Renal cortical epithelial cell (primary cell): ENCODE measurements at places on chromosomes 3 and 15. TPM values are rescaled to one million over a fixed set of nuclear protein-coding genes. Genes with fewer than 3 reads are reported as not detected.

DNA sequence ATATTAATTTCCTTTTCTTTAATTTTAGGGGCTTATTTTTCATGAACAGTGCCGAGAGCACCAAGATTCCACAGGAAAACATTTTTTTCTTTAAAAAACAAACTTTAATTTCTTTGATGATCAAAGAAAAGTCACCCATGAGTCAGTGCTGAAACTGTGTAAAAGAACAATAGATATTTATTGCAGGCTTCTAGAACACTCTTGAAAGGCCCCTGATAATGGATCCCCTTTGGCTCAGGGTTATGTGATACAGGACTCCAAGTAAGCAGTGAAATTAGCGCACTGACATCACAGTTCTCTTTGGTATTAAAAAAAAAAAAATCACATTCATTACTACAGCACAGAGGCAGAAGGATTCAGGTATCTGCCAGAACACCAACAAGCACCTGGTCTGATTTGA is 66.1 kb upstream of the MYZAP start:
- no peak for DNase-seq

DNA sequence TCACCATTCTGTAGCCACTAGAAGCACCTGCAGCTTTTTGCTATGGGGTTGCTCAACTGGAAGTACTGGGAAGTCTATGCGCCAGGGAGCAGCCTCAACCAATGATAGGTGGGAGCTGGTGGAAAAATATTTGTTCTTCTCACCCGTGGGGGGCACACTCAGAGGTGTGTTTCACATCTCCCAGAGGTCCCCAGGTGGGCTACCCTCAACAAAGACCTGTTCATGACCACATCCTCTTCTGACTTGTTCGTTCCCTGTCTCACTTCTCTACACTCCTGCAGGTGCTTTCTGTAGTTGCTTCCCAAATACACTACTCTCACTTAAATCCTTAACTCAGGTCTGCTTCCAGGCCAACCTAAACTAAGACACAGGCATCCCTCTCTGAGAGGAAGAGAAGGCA is 3.6 kb downstream of the CAMP start:
- no peak for DNase-seq

- no peak for DNase-seq
Measured at GRCh38 chr3:130457671-130458070, 59.3 kb upstream of the COL6A6 start.

DNA sequence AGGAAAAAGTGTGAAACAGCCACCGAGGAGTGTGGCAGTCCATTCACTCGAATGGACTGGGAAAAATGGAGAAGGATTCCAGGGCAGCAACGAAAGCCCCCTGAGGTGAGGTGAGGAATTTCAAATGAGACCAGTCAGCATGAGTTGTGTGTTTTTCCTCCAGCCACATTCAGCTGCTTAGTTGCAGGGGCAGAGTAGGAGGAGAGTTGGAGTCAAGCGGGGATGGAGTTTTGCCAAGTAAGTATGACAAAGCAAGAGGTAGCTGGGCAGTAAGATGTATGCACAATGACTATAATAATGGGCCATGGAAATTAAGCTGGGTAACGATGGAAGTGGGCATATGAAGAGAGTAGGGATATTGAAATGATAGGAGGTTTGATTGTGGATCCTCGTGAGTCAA is 64.4 kb downstream of the CCDC54 start:
- DNase-seq, result no peak

DNA sequence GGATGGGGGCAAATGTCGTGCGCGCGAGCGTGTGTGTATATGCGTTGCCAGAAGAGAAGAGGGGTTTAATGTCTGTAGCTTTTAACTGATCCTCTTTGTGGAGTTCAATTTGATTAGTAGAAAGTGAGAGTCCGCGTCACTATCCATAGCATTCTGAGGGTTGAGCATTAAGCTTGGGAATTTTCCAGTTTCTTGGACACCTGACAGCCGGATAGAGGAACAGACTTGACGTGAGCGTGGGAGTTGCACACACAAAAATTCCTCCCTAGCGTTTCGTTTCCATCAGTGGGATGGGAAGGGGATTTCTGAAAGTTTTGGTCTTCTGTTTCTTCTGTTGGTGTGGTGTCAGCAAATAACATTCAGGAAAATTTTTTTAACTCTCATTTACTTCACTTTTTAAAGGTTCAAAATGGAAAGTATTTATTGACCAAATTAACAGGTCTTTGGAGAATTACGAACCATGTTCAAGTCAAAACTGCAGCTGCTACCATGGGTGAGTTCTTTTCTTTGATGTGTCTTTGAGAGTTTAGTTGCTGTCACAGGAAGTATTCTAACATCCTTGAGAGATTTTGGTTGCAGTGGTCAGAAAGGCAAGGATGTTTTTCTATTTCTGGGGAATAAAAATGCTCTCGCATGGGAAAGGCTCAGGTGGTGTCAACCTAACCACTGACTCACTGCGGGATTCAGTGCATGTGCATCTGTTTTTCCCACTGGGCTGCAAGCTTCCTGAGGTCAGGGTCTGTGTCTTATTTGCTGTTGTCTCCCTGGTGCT is 841 bp downstream of the POGLUT1 start:
- DNase-seq, result peak; percentile 22

- DNase-seq, result peak; percentile 89
Measured at GRCh38 chr15:38991701-38992100, 427.1 kb upstream of the RASGRP1 start.

GRCh38 chr15:40999190-40999589 is 45.9 kb downstream of the CHAC1 start:
- DNase-seq, result peak; percentile 15

- DNase-seq, result no peak
Measured at GRCh38 chr3:31055757-31056156, 161.3 kb upstream of the GADL1 start.

- DNase-seq, result no peak
Measured at GRCh38 chr15:93121973-93122910, 33.2 kb upstream of the RGMA start.

DNA sequence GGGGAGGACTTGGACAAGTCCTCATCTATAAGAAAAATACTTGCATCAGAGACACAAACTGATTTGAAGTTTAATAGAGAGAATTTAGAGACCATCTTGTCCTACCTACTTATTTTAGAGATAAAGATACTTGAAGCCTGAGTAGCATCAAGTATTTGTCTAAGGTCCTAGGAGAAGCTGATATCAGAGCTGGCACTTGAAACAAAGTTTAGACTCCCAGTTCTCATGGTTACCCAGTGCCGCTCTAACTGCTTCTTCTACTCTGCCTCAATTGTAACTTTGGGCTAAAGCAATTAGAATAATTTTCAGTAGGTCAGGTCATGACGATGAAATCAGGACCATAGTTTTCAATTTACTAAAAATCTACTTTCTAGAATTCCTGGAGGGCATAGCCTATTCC is 123.9 kb upstream of the CADPS start:
- no peak for DNase-seq

DNA sequence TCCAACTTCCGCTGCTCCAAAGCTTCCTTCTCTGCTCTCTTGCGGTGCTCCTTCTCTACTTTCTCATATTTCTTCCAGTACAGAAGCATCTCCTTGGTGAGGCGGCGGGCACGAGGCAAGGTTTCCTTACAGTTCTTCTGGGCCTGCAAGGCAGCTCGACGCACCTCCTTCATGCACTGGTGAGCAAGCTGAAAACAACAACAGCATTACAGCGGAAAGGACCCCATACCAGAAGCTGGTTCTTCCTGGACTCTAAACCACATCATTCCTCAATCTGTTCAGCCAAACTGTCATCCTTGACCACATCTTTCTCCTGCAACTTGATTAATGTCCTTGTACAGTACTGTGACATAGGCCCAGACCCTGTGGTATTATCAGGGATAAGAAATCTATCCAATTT is 36.4 kb downstream of the INO80 start:
- peak; percentile 15 for DNase-seq

GRCh38 chr3:177106184-177106583 is 91.1 kb downstream of the TBL1XR1 start:
- no peak for DNase-seq

DNA sequence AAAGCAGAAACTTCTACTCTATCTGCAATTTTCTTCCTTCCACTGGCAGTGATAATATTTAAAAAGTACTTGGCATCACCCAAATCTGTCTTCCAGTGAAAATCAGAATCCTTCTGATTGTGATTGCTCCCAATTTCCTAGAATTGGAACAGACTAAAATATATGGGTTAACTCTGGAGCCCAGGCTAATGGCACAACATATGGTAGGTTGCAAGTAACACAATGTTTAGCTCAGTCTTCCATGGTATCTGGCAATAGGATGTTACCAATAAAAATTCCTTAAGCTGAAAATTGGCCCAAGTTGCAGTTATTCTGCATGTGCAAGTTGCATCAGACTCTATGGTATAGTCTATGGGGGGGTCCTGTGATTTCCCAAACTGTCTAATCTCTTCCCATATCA is 273.5 kb upstream of the ADAMTS9 start:
- no peak for DNase-seq

DNA sequence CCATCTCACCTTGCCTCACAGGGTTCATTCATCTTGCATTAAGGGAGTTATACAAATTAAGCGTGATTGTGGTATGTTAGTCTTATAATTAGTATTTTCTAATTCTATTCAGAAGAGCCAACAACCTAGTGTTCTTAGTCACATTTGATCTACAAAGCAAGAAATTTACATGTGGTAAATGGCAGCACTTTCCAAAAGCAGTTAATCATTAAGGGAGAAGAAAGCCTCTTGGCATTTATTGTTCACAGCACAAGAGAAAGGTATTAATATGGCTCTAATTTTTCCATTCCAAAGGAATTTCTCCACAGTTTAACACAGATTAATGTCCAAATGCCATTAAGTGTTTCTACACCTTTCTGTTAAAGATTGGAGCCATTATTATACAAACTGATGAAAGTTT is 1077.1 kb downstream of the ZPLD1 start:
- DNase-seq, result peak; percentile 93

DNA sequence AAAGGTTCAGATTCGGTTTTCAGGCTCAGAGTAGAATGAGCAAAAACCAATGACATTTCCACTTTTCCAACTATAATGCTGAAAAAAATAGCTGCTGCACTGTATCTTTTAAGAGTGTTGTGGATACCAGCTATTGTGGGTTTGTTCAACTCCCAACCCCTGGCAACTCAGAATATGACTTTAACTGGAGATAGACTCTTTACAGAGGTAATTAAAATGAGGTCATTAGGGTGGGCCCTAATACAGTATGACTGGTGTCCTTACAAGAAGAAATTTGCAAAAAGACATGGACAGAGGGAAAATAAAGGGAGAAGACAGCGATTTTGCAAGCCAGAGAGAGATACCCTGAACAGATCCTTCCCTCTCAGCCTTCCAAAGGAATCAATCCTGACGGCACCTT is 39.5 kb downstream of the ANKRD28 start:
- DNase-seq, result no peak

GRCh38 chr15:98888820-98889479 is 118.6 kb downstream of the PGPEP1L start:
- peak; percentile 82 for DNase-seq

GRCh38 chr3:139935016-139935865 is at the start of gene CLSTN2:
Gene CLSTN2 (plus strand): TSS chr3:139935185.
- DNase-seq, result no peak

DNA sequence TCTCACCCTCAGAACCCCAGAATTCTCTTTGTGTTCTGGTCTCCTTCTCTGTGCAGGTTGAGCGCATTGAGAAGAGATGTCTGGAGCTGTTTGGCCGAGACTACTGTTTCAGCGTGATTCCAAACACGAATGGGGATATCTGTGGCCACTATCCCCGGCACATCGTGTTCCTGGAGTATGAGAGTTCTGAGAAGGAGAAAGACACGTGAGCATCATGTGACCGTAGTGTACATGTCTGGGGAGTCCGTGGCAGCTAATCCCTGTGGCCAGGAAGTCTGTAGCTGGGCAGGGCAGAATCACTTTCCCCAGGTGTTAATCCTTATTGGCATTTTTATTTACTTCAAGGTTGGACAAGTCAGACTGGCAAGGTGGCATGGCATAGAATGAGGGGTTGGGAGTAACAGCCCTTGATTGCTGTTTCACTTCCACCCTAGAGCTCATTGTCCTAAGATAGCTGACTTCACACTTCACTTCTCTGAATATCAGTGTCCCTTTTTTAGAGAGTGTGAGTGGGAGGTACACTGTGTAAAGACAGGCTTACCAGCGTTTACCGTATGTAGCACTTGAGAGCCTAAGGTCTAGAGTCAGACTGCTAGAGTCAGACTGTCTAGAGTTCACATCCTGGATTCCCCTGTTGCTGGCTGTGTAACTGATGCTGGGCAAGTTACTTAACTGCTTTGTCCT is 4.4 kb downstream of the MTMR14 start:
- DNase-seq, result no peak

- peak; percentile 36 for DNase-seq
Measured at GRCh38 chr3:177320765-177321247, 123.5 kb upstream of the TBL1XR1 start.

GRCh38 chr3:181687190-181687589 is 24.5 kb upstream of the SOX2 start:
- DNase-seq, result no peak

GRCh38 chr3:121970047-121970446 is 52.0 kb downstream of the ILDR1 start:
- peak; percentile 60 for DNase-seq

DNA sequence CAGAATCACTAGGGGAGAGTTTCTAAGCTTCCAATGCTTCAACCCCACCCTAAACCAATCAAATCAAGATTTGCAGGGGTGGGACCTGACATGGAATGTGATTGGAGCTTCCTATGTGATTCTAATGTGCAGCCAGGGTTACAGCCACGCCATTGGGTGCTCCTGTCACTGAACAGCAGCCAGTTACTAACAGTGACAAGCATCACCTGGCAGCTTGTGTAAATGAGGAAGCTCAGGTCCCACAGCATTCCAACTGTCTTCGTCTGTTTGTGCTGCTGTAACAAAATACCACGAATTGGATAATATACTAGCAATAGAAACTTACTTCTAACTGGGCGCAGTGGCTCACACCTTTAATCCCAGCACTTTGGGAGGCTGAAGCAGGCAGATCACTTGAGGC is 294.9 kb downstream of the SHQ1 start:
- no peak for DNase-seq

DNA sequence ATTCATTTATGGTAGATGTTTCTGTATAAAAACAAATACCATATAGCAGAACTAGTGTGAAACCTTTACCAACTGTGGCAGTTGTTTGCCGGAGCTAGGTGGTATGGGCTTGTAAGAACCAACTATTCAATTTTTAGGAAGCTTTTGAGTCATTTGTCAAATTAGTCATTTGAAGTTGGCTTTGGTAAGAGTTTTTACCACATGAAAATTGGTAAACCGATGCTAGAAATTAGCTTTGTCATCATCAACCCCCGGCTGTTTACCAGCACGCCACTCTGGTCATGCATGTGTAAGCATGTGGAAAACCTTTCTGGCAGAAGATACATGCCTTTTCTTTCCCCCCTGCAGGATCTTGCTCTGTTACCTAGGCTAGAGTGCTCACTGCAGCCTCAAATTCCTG is 63.3 kb downstream of the IL1RAP start:
- no peak for DNase-seq

- no peak for DNase-seq
Measured at GRCh38 chr3:62128681-62129080, 244.7 kb downstream of the FEZF2 start.

GRCh38 chr3:154122552-154122911 is 1.3 kb downstream of the ARHGEF26 start:
- no peak for DNase-seq

RASL12 gene
- total RNA-seq, result not detected in 2 replicates

CCDC13 gene
- 0.17 and 2.8 TPM in 2 replicates for total RNA-seq

SERINC4 gene
- total RNA-seq, result 0.05 TPM in 1 of 2 replicates, not detected in the other

DNASE1L3 gene
- total RNA-seq, result not detected in 2 replicates

RBPMS2 gene
- total RNA-seq, result 0.05 TPM in 1 of 2 replicates, not detected in the other

EOMES gene
- not detected in 2 replicates for total RNA-seq

ARL14 gene
- total RNA-seq, result 0.35 and 0.87 TPM in 2 replicates

SNTN gene
- not detected in 2 replicates for total RNA-seq
